ENCODE measurements at places on chromosomes 7 and 10.

- no peak for DNase-seq
Observed at GRCh38 chr10:59435707-59436106, 73.4 kb upstream of the FAM13C start.

- peak; percentile 36 for DNase-seq
Observed at GRCh38 chr7:19491821-19492452, 216.9 kb downstream of the POLR1F start.

- no peak for DNase-seq
Observed at GRCh38 chr10:1635340-1635739, 102.0 kb downstream of the ADARB2 start.

DNA sequence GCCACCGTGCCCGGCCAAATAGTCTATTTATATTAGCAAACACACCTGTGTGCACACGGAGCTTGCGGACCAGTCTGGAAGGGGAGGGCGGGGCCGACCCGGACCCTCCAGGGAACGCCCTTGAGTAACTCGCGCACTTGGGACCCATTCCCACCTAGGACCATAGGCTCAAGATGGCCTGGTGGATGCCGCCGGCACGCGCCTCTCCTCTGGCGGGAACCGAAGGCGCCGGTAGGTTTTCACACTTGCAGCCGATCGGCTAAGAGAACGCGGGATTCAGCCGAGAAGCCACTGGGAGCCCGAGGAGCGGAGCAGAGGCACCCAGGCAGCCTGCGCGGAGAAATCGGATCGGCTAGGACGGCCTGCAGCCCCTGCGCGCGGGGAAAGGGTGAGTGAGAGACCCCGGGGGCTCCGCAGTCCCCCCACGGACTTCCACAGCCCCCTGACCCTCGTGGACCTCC lies 18.9 kb downstream of the IFT22 start:
- DNase-seq, result no peak

DNA sequence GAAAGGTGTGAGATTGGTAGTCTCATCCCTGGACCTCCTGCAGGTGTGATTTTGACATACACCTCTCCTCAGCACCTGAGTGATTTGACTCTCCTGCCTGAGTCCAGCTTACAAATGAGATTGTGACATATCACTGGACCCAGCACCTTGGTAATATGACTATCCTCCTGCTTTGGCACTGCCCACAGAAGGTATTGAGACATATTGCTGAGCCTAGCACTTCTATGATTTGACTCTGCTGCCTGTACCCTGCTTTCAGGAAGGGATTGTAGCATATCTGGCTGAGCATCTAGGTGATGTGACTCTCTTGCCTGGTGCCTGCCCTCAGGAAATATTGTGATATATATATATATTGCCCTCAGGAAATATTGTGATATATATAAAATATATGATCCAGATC lies 43.5 kb upstream of the ZNF680 start:
- DNase-seq, result no peak

GRCh38 chr10:8053446-8054243 lies 843 bp upstream of the GATA3 start:
- DNase-seq, result peak; percentile 81

DNA sequence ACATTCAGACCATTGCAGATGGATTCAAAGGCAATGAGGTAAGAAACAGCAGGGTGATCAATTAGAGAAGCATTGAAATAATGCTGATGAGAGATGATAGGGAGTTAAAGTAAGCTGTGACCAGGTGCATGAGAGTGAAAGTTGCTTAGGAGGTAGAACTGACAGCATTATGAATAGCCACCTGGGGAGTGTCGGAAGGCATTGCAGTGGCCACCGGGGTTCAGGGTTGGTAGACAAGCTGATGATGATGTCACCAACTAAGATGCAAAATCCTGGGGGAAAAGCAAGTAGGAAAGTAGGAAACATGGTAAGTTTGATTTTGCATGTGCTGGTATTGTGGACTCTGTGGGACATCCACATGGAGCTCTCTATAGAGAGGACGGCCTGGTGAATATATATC lies 211.9 kb upstream of the ETV1 start:
- DNase-seq, result no peak

- DNase-seq, result no peak
Observed at GRCh38 chr7:144769352-144769751, 66.5 kb downstream of the TPK1 start.

GRCh38 chr7:113828581-113828980 lies 90.2 kb downstream of the PPP1R3A start:
- no peak for DNase-seq

DNA sequence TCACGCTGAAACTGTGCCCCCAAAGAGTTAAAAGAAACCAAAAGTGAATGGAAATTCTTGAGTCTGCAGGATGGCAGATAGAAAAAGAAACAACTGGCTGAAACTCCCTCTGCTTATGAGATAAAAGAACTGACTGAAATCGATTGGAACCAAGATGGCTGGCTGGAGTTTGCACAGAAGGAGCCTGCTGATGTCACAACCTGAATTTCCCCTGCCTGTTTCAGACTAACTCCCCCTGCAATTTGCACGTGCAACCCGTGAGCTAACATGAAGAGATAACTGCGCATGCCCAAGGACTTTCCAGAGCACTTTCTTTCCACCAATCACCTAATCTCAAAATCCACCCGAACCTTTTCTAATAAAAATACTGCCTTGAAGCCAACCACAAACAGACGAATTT lies 435.5 kb downstream of the CALN1 start:
- DNase-seq, result peak; percentile 51

DNA sequence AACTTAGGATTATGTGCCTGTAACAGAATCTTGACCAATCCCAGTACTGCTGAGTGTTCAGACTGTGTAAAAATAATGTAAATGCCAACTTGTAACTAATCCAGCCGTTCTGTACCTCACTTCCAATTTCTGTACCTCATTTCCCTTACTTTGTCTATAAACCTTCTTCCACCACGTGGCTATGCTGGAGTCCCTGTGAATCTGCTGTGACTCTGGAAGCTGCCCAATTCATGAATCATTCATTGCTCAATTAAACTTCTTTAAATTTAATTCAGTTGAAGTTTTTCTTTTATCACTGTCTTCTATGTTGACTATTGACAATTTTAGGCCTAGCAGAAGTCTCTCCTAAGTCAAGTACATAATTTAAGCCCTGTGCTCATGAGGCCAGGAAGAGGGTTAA lies 215.3 kb upstream of the RHOBTB1 start:
- no peak for DNase-seq

GRCh38 chr7:68622500-68622899 lies 975.8 kb upstream of the AUTS2 start:
- no peak for DNase-seq

GRCh38 chr7:71594736-71595135 lies 462.8 kb downstream of the GALNT17 start:
- no peak for DNase-seq

DNA sequence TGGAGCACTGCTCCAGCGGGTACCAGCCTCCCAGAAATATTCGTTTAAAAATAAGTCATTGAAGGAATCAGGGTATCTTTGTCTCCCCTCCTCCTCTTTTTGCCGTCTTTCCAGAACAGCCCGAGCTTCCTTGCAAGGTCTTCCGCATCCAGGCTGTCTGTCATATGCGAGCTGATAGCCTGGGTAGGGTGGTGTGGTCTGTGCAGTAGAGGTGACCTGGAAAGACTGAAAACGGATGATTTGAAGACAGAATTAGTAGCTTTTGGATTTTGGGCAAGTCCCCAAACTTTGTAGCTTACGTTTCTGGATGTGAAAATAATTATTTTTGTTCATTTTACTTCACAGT lies 480 bp downstream of the VPS50 start:
- DNase-seq, result peak; percentile 25

GRCh38 chr7:42494736-42495135 lies 257.7 kb upstream of the GLI3 start:
- peak; percentile 28 for DNase-seq

DNA sequence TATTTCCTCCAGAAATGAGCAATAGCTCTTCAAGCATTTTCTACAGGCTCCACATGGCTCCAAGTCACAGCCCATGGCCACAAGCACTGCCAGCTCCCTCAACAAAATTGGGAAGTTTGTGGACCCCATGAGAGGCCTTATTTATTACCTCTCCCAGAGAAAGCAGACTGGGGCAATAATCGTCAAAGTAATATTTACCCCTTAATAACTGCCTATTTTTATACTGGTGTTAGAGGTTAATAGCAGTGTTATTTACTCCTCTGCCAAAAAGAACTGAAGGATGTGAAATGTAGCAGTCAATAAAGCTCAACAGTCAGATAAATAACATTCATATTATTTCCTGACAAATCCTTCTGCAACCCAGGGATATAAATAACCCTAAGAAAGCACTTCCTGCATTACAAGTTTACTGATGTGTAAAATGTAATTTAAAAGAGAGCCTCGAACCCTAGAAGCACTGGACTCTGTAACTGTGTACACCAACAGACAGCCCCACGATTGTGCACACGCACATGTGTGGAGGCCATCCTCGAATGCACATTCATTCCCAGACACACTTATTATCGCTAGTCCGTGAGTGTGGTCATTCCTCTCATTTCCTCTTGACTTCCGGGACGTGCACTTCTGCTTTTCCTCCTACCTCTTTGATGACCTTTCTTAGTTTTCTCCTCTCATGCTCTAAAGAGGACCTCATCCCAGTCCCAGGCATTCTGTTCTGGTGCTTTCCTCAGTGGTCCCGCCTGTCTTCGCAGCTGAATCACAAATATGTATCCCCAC lies 157.4 kb downstream of the EVX1 start:
- no peak for DNase-seq

DNA sequence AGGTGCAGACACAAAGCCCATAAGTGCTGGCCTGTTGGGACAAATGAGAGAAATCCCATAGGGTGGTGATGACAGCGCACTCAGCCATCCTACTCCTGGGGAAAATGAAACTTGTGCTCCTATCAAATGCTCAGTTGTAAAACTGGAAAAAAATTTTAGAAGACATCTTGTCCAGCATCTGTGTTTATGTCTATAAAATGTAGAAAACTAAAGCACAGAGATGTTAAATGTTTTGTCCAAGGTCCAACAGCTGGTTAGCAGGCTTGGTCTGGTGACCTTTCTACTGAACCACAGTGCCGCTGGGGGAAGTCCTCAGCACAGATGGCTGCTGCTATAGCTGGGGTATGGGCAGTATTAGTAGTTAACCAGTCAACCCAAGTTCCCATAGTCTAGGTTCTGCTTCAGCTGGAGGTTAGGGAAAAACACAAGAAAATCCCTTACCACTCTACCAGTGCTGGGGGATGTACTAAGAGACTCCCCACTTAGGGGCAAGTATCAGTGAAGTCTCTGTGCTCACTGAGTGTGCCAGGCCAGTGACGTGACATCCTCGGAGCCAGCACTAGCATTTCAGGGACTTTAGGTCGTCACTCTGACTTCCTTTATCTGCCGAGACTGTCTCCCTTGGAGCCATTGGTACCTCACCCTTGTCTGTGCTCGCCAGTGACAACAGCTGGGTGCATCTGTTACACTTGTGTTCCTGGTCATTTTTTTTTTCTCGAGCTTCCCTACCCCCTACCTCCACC lies 1.9 kb downstream of the TSPAN33 start:
- DNase-seq, result peak; percentile 88

- DNase-seq, result no peak
Observed at GRCh38 chr7:30761214-30762156, 9.6 kb downstream of the INMT start.

- DNase-seq, result peak; percentile 81
Observed at GRCh38 chr7:151769188-151769821, 107.6 kb downstream of the PRKAG2 start.

DNA sequence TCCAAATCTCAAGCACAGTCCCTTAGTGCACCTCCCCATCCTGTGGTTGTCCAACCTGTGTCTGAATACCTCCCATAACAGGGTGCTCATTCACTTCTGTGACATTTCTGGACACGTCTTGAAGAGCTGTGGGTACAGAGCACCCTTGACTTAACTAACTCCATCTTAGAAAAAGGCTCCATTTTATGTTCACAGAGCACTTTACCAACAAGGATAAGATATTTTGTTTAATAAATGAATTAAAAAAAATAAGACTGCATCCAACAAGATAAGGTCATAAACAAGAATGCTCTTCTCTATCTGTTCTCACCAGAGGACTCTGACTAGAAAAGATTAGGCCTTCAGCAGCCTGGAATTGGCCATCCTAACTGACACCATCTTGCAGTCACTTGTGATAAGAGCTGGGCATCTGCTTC lies 335.2 kb upstream of the ZNF32 start:
- no peak for DNase-seq

DNA sequence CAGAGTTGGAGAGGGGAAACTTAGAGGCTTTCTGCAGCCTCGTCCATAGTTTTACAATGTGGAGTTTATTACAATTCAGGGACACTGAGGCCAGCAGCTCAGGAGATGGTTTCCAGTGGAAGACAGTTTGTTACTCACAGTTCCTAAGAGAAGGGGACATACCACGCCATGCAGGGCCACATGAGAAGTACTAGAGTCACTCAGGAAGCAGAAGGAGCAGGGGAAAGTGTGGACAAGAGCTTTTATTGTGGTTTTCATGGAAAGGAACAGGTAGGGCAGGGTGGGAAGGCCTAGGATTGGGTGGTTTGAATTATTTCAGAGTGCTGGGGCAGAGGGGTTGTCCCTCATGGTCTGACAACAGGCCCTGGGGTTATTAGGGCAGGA lies 292.1 kb upstream of the IGFBP3 start:
- DNase-seq, result no peak

DNA sequence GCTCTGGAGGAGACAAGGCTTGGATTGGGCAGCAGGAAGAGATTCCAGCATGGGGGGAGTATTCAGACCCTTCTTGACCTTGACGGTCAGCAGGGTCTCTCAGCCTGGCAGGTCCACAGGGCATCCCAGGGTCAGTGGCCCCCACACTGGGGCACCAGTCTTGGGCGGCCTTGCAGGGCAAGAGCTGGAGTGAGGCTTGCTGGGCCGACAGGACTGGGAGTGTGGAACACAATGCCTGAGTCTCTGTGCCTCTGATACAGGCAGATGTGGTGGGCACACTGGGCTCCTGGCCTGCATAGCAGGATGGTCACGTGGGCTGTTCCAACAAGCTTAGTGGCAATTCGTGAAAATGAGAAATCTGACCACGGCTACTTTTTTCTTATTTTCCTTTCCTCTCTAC lies 229.7 kb downstream of the TCERG1L start:
- no peak for DNase-seq
